Activated T-helper 1 cell treated with anti-CD3 and anti-CD28 coated beads, Interleukin-12 subunit alpha, Interleukin-12 subunit beta, Interleukin-2, Interleukin-4 antibody, amounts not matched to agents 30 ng/mL and 10 ng/mL and 1 ng/mL, durations not matched to agents 14 hours and 24 hours and 36 hours (primary cell): ENCODE measurements at places on chromosomes 3 and 15.
A peak's percentile ranks its signal among the peaks of the same experiment; 100 is the strongest.

DNA sequence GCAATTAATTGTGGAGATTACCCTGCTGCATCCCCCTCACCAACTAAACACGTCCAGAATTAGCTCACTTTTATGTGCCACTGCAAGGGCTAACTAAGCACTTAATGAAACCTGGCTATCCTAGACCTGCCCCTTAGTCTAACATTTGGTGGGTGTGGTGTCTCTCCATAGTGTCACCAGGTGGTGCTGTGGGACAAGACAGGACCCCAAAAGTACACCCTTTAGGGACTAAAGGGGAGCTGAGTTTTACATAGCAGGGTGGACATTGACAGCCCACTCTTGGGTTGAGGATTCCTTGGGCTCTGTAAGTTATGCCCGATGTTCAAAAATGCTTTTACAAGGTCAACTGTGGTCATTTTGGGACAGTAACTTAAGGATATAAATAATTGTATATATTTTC is 5.7 kb downstream of the DUT start:
- no peaks in the 10 kb centered on the region for H3K27me3 ChIP-seq
- peaks cover 43% of the 10 kb centered on the region for H3K4me1 ChIP-seq
- DNase-seq, result no peak

GRCh38 chr15:100765467-100766241 is 114.0 kb upstream of the ALDH1A3 start:
- DNase-seq, result no peak
- no peaks in the 10 kb centered on the region for H3K36me3 ChIP-seq
- H3K27ac ChIP-seq, result no peak overlapping the region
- H3K27me3 ChIP-seq, result peaks cover 6% of the 10 kb centered on the region
- H3K4me1 ChIP-seq, result no peaks in the 10 kb centered on the region

- no peaks in the 10 kb centered on the region for H3K36me3 ChIP-seq
- no peaks in the 10 kb centered on the region for H3K27me3 ChIP-seq
- H3K27ac ChIP-seq, result no peak overlapping the region
- no peak for DNase-seq
- H3K4me3 ChIP-seq, result no peak overlapping the region
These were observed 55.7 kb downstream of the LMCD1 start for GRCh38 chr3:8557298-8557697.

DNA sequence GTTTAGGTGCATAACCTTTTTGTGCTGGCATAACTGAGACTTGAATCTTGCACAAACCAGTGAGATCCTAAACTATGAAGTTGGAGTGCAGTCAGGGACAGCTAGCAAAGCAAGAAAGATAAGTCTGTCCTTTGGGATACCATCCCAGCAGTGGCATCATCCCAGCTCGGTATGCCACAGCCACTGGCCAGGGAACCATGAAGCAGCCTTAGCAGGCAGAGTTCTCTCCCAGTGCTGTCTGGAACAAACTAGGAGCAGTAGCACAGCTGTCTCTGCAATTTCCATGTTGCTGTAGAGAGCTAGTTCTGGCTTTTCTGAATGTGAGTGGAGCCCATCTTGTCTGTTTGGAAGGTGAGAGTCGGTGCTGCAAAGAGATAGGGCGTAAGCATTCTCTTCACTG is 130.3 kb downstream of the DTWD1 start:
- no peaks in the 10 kb centered on the region for H3K36me3 ChIP-seq
- no peaks in the 10 kb centered on the region for H3K4me1 ChIP-seq
- DNase-seq, result no peak
- no peak overlapping the region for H3K4me3 ChIP-seq
- peaks cover 2% of the 10 kb centered on the region for H3K27me3 ChIP-seq

GRCh38 chr3:13483988-13484695 is 4.0 kb downstream of the HDAC11 start:
- no peak overlapping the region for H3K4me3 ChIP-seq
- peaks cover 8% of the 10 kb centered on the region for H3K27me3 ChIP-seq
- no peak for DNase-seq
- peak overlapping the region; percentile 52 for H3K27ac ChIP-seq
- H3K36me3 ChIP-seq, result no peaks in the 10 kb centered on the region
- H3K4me1 ChIP-seq, result peaks cover 6% of the 10 kb centered on the region

GRCh38 chr3:29406291-29406832 is 125.5 kb downstream of the RBMS3 start:
- no peak overlapping the region for H3K4me3 ChIP-seq
- no peak overlapping the region for H3K27ac ChIP-seq
- DNase-seq, result no peak
- no peaks in the 10 kb centered on the region for H3K27me3 ChIP-seq
- H3K4me1 ChIP-seq, result no peaks in the 10 kb centered on the region
- no peaks in the 10 kb centered on the region for H3K36me3 ChIP-seq

GRCh38 chr3:149258298-149258697 is 36.7 kb upstream of the CP start:
- peaks cover 20% of the 10 kb centered on the region for H3K27me3 ChIP-seq
- no peak overlapping the region for H3K27ac ChIP-seq
- peaks cover 8% of the 10 kb centered on the region for H3K4me1 ChIP-seq

GRCh38 chr3:69890691-69891090 is 108.8 kb upstream of the SAMMSON start:
- no peak overlapping the region for H3K4me3 ChIP-seq
- no peaks in the 10 kb centered on the region for H3K4me1 ChIP-seq
- no peak overlapping the region for H3K27ac ChIP-seq
- no peaks in the 10 kb centered on the region for H3K36me3 ChIP-seq

- peaks cover 13% of the 10 kb centered on the region for H3K27me3 ChIP-seq
- H3K27ac ChIP-seq, result no peak overlapping the region
- DNase-seq, result no peak
- no peak overlapping the region for H3K4me3 ChIP-seq
These were observed 234.9 kb downstream of the OPA1 start for GRCh38 chr3:193827871-193828270.

DNA sequence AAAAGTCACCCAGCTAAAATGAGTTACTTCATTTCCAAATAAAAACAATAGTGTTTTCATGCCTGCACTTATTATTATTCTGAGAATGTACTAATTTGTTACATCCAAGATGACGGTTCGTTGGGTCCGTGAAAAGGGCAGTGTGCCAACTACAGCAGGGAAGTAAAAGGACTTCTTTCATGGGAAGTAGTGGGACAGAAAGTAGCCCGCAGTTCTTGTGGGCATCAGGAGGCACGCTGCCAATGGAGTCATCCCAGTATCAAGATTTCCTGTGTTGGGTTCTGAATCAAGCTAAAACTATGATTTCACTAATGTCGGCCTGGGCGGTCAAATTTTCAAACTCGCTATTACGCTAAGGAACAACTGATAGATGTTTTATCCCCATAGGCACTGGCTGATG is 254.5 kb upstream of the SOX2 start:
- H3K4me3 ChIP-seq, result no peak overlapping the region
- H3K36me3 ChIP-seq, result no peaks in the 10 kb centered on the region
- H3K27ac ChIP-seq, result no peak overlapping the region
- H3K27me3 ChIP-seq, result no peaks in the 10 kb centered on the region

GRCh38 chr3:112649478-112649735 is 8.5 kb upstream of the CCDC80 start:
- no peak for DNase-seq
- H3K4me1 ChIP-seq, result peaks cover 30% of the 10 kb centered on the region
- H3K4me3 ChIP-seq, result no peak overlapping the region
- peaks cover 5% of the 10 kb centered on the region for H3K27me3 ChIP-seq
- H3K27ac ChIP-seq, result peak overlapping the region; percentile 19

DNA sequence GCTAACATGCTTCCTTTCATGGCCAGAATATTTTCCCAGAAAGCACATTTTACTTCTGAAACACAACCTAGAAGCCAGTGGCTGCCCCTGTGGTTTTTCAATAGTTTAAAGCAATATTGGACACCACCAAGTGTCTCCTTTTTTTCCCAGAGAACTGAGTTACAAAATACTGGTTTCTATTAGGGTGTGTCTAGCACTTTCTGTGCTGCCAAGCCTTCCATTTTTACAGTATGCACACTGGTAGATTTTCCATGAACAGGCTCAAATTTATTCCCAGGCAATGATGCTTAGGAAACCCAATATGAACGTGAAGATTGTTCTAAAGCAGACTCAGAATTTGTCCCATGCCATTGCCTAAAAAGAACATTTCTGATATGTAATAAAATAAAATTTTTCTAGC is 7.2 kb downstream of the TNFAIP8L3 start:
- no peak overlapping the region for H3K27ac ChIP-seq
- no peaks in the 10 kb centered on the region for H3K36me3 ChIP-seq
- peaks cover 38% of the 10 kb centered on the region for H3K27me3 ChIP-seq

DNA sequence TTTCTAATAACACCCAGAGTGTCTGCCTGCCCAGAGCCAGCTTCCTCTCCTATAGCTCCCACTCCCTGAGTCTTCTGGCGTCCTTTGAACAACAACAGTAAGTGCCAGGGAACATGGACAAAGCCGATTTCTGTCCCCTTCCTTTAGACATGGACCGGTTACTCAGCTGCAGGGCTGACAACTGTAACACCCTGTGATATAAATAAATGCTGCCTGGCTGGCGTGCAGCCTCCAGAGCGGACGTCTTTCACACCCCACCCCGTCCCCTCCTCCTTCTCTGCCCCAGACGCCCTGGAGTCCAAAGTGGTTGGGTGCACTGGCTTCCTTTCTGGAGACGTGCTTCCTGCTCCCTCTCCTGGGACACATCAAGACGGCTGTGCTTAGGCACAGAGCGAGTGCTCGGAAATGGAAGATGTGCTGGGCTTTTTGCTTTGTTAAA is 281.9 kb upstream of the LRRFIP2 start:
- H3K27me3 ChIP-seq, result peaks cover 54% of the 10 kb centered on the region
- H3K27ac ChIP-seq, result no peak overlapping the region
- no peak overlapping the region for H3K4me3 ChIP-seq
- no peak for DNase-seq

GRCh38 chr3:197149528-197149927 is 119.9 kb upstream of the MELTF start:
- H3K27ac ChIP-seq, result no peak overlapping the region
- no peaks in the 10 kb centered on the region for H3K27me3 ChIP-seq
- H3K4me3 ChIP-seq, result no peak overlapping the region
- peaks cover 17% of the 10 kb centered on the region for H3K36me3 ChIP-seq
- no peak for DNase-seq

DNA sequence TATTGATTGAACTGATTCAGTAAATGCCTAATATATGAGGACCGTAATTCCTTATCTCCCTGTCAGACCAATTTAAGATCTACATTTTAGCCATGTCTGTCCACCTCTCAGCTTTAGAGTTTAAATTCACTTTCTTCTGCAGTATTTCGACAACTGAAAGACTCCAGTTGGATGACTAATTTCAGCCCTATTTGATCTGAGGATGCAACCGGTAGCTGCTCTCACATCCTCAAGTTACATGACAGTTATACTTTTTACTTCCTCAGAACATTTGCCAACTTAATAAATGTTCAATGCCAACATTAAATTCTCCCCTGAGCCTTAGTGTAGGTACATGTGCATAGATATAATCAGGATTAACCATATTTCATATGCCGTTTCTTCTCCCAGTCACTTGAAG is 2.5 kb upstream of the HHLA2 start:
- no peak for DNase-seq
- peak overlapping the region; percentile 66 for H3K4me3 ChIP-seq
- peak overlapping the region; percentile 83 for H3K27ac ChIP-seq
- peaks cover 13% of the 10 kb centered on the region for H3K36me3 ChIP-seq
- peaks cover 66% of the 10 kb centered on the region for H3K4me1 ChIP-seq

GRCh38 chr3:28994161-28994905 is 286.5 kb upstream of the RBMS3 start:
- H3K4me3 ChIP-seq, result no peak overlapping the region
- no peaks in the 10 kb centered on the region for H3K27me3 ChIP-seq
- H3K4me1 ChIP-seq, result peaks cover 10% of the 10 kb centered on the region

GRCh38 chr3:45985532-45986302 is 9.9 kb downstream of the FYCO1 start:
- no peak overlapping the region for H3K4me3 ChIP-seq
- H3K4me1 ChIP-seq, result peaks cover 87% of the 10 kb centered on the region
- no peak overlapping the region for H3K27ac ChIP-seq
- DNase-seq, result no peak
- no peaks in the 10 kb centered on the region for H3K27me3 ChIP-seq
- H3K36me3 ChIP-seq, result peaks cover 64% of the 10 kb centered on the region

DNA sequence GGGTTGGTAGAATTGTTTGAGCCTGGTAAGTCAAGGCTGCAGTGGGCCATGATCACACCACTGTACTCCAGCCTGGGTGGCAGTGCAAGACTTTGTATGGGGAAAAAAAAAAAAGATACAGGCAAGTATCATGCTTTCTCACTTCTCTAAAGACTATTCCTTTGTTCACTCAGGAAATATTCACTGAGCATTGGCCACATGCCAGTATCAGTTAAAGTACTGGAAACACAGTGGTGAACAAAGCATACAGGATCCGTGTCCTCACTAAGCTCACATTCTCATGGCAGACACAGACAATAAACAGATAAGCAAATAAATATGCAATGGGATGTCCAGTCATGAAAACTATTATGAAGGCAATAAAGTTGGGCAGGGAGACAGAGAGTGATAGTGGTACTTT is 5.1 kb upstream of the MTHFS start:
- H3K4me1 ChIP-seq, result peaks cover 52% of the 10 kb centered on the region
- peak overlapping the region; percentile 21 for H3K27ac ChIP-seq
- no peak for DNase-seq
- peaks cover 33% of the 10 kb centered on the region for H3K36me3 ChIP-seq
- no peaks in the 10 kb centered on the region for H3K27me3 ChIP-seq
- peak overlapping the region; percentile 15 for H3K4me3 ChIP-seq

GRCh38 chr15:58161436-58161930 is 23.3 kb downstream of the AQP9 start:
- H3K36me3 ChIP-seq, result no peaks in the 10 kb centered on the region
- peaks cover 28% of the 10 kb centered on the region for H3K27me3 ChIP-seq
- H3K4me3 ChIP-seq, result no peak overlapping the region

- no peak overlapping the region for H3K27ac ChIP-seq
- no peaks in the 10 kb centered on the region for H3K4me1 ChIP-seq
- no peaks in the 10 kb centered on the region for H3K36me3 ChIP-seq
These were observed 98.2 kb downstream of the MEIS2 start for GRCh38 chr15:37002041-37002672.

DNA sequence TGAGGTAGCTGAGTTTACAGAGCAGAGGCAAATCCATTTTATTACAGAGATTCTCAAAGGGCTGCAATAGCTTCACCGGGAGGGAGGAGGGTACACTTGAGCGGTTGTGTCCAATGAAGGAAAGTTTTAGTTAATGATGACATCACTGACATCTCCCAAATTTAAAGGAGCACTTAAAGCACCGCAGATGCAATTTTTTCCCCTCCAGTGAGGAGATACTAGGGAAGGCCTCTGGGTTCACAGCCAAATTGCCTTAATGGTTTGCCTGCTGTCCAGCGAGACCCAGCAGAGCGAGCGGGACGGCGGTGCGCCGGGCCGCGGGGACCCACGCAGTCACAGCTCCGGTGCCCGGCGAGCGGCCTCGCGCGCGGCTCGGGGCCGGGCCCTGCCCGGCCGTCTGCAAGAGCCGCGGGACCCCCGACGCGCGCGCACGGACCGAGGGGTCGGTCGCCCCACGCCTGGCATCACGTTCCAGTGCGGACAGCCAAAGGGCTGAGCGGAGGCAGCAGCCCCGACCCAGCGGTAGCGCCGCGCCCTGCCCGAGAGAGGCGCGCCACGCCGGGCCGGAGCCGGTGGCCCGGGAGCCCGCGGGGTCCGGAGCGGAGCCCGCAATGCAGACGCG is 160.5 kb upstream of the CHRNA7 start:
- H3K4me1 ChIP-seq, result peaks cover 15% of the 10 kb centered on the region
- DNase-seq, result no peak
- peak overlapping the region; percentile 4 for H3K27ac ChIP-seq
- H3K27me3 ChIP-seq, result peaks cover 43% of the 10 kb centered on the region
